Cardiac septum (tissue), 1 donor: ENCODE measurements at places on chromosomes 6 and 20. TPM values are rescaled to one million over a fixed set of nuclear protein-coding genes. Genes with fewer than 3 reads are reported as not detected.

DNA sequence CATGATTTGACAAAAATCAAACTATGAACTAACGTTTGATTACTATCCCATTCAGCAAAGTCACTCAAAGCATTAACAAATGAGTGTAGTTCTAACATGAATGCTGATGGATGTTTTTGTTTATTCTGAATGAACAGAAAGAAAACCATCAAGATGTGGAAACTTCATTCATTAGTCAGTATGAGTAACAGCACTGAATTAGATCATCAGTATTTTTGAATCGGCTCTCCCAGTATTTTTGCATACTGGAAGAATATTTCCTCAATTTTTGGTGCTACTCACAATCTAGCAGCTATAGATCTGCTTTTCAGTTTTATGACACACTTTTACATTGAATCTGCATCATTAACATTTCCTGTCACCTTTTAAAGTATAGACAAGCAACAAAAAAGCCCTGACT, 63.8 kb upstream of the CD83 start:
- DNase-seq = no peak

DNA sequence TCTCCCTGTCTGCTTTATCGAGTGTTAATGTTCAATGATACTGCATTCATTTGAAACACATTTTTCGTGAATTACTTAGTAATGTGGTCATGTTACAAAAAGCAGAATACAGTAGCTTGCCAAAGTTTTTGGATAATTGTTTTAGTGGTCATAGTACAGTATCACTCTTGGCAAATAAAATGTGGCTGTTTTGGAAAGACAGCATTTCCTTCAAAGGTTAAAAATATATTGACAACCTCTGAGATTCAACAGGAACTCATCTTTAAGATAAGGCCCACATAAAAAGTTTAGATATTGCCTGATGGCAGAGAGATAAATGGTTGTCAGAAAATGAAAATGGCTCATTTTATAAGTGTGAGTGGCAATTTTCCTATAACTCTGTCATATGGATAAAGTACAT, 297.7 kb upstream of the MAN1A1 start:
- DNase-seq = no peak

GRCh38 chr6:110755411-110755834, 59.8 kb downstream of the CDK19 start:
- no peak for DNase-seq

- DNase-seq = no peak
Observed at GRCh38 chr20:58431134-58431533, 42.1 kb downstream of the VAPB start.

DNA sequence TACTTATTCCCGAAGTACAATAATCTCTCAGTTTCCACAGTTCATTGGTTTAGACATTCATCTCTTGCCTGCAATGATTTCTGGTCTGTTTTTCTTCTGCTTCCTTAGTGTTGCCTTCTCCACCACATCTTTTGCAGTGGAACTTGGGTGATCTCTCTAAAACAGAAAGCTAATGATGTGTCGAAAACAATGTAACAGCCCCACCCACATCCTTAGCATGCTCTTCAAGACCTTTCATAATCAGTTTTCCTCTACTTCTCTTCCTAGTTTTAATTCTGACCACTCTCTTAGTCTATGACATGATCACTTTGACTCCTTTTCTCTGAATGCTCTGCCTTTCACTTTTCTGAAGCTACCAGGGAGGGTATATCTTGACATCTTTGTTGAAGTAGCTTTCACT, 1007.9 kb upstream of the CITED2 start:
- no peak for DNase-seq

Gene VNN1
- total RNA-seq = 0.30 TPM

Gene SMLR1
- total RNA-seq = not detected

Gene COL21A1
- 87.3 TPM for total RNA-seq

Gene NELFCD
- total RNA-seq = 34.7 TPM

Gene CST2
- not detected for total RNA-seq
